Hematopoietic multipotent progenitor cell (in vitro differentiated cells): ENCODE measurements at places on chromosomes 5 and 9. TPM values are rescaled to one million over a fixed set of nuclear protein-coding genes. Genes with fewer than 3 reads are reported as not detected.

DNA sequence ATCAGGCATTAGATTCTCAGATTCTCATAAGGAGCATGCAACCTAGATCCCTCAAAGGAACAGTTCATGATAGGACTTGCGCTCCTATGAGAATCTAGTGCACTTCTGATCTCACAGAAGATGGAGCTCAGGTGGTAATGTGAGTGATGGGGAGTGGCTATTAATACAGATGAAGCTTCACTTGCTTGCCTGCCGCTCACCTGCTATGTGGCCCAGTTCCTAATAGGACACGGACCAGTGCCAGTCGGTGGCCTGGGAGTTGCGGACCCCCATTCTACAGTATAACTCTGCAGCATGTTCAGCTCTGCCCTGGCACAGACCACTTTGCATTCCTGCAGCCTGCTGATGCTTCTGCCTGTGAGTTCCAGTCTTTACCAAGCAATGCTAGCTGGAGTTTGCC lies 581.3 kb upstream of the KLF4 start:
- DNase-seq = no peak

GRCh38 chr9:117555964-117556629 lies 141.2 kb upstream of the ASTN2 start:
- DNase-seq = no peak

GRCh38 chr9:121942866-121943382 lies 150.2 kb downstream of the TTLL11 start:
- no peak for DNase-seq

DNA sequence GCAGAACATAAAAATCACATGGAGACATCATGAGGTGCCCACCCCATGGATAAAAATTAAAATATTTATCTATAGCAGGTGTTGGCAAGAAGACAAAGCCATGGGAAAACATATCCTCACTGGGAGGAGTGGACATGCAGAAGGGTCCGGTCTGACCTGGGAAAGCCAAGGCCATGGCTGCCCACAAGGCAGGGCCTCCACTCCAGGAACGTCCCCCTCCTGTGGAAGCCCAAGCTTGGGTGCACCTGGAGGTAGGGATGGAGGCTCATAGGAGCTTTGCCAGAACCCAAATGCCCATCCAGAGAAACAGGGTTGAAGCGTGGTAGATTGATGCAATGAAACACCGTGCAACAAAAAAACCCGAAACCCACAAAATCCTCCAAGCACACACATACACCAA lies 81.4 kb upstream of the COL5A1 start:
- DNase-seq = no peak

- DNase-seq = no peak
Observed at GRCh38 chr5:95697781-95698681, 15.2 kb upstream of the SPATA9 start.

GRCh38 chr5:125117566-125117965 lies 371.1 kb upstream of the ZNF608 start:
- DNase-seq = no peak

DNA sequence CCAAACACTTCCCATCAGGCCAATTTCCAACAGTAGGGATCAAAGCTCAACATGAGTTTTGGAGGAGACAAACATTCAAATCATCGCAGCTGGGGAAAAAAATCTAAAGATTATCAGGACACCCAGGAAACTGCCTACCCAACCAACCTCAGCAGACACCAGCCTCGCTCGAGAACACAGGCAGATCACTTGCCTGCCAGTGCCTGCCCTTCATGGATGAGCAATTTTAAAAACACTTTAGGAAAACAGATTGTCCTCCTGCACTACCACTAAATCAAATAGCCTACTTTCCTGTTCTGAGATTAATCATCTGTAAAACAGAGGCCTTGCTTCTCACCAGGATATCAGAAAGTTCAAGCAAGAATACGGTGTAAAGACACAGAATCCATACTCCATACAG lies 14.7 kb upstream of the TMEM174 start:
- DNase-seq = no peak

The PCDHGB4 gene
- 1.6 TPM for total RNA-seq

GRCh38 chr9:16461137-16461840 lies 409.2 kb downstream of the BNC2 start:
- DNase-seq = no peak

The RNF224 gene
- total RNA-seq = not detected

GRCh38 chr5:38591523-38591849 lies 35.0 kb upstream of the LIFR start:
- no peak for DNase-seq

- DNase-seq = no peak
Observed at GRCh38 chr5:51382521-51383130, 622 bp upstream of the ISL1 start.

The HRCT1 gene
- total RNA-seq = not detected

DNA sequence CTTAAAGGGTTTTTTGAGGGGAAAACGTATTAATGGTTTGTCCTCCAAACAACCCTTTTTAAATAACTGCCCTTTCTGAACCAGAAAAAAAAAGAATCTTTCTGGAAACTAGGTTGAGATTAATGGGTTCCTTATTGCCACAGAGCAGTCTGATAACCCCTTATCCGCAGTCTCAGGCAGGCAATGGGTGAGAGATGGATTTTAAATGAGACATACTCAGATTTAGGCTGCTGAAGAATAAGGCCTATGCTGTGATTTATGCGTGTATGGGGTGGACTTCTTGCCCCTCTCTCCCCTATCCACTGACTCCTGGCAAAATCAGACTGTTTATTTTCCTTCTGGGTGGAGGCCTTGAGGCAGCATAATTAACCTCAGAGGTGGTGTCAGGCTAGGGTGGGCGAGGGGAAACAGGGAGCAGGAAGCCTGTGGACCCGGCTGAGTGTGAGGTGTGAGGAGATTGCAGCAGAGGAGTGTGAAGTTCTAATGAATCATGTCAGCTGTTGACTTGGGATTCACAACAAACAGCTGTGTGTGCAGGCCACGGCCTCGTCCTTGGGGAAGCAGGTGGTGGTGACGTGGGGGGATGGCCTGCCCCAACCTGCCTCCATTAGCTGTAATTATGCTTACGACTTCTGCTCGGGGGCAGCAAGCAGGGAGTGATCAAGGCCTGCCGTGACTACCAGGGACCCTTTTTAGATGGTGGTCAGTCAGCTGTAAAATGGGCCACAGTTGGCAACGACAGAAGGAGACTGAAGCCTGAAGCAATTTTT lies 196.4 kb downstream of the SEMA6A start:
- no peak for DNase-seq

The GABRA1 gene
- not detected for total RNA-seq

The QRFP gene
- under 0.01 TPM for total RNA-seq

DNA sequence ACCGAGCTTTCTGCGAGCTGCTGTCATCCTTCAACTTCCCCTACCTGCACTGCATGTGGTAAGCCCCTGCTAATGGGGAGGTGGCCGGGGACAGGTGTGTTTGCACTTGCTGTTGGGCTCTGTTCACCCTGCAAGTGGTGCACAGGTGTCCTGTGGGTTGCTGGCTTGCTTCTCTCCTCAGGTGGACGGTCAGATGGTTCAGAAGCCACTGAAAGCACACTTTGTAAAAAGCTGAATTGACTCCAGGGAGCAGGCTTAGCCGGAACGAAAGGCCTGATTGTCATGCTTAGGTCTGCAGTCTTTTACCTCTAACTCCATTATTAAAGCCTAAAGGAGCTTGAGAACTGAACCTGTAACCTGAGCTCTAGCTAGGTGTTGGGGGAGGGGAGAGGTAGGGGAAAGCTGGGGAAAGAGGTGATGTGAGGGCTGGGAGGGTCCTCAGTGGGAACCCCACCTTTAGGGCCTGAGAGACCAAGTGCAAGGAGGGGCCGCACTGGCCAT lies 37.6 kb downstream of the ACER2 start:
- no peak for DNase-seq

- DNase-seq = no peak
Observed at GRCh38 chr9:128918921-128919320, 1.9 kb upstream of the PHYHD1 start.

The RANBP17 gene
- 12.4 TPM for total RNA-seq

DNA sequence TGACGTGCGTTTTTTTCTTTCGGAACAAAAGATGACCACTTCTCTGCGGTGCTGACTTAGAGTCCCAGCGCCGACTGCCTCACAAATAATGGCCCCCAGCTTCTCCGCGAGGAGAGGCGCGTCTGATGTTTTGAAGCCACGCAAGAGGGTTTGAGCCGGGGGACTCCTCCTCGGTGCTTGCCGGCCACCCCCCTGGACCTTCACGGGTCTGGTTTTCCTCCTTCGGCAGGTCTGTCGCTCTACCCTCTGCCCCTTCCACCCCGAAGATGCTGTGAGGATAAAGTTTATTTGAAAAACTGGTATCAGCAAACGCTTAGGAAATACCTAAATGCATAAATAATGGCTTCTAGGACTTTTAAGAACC lies 584 bp downstream of the USP20 start:
- DNase-seq = no peak
